ENCODE measurements at places on chromosomes 16 and 17.

DNA sequence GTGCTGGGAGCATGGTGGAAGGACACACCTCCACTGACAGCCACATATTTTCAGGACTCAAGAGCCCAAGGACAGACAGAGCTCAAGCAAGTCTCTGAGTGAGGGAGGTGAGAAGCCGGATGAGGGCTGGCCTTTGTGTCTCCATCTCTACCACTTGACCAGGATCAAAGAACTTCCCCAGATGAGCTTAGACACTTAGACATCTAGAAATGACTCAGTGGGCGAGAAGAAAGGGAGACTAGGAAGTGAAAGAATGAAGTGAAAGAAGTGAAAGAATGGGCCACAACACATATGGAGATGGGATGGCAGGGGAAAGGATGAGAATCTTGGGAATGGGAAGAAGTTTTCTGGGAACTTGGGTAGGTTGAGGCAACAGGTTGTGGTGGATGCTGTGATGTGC, 274.9 kb upstream of the CCL2 start:
- DNase-seq, result no peak

- no peak for DNase-seq
Observed at GRCh38 chr17:50349243-50349600, 3.3 kb downstream of the XYLT2 start.

DNA sequence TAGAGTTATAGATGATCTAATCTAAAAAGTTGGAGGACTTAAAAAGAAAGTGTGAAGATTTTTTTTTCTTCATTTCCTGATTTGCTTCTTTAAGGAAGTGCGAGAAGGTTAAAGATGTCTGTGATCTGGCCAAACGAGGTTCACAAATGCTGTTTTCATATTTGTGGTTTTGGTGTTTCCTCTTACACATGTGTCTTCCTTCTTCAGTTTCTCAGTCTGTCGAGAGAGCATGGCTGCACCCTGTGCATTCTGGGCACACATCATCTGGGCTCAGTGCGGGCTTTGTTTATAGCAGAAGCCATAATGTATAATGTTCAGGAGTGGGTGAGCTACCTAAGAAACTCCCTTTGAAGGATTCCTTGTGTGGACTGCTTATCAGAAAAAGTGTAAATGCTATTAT, 260.4 kb upstream of the TBX2 start:
- peak; percentile 59 for DNase-seq

- no peak for DNase-seq
Observed at GRCh38 chr17:53420035-53420641, 402.6 kb upstream of the KIF2B start.

GRCh38 chr17:38442548-38442947, 14.3 kb downstream of the ARHGAP23 start:
- DNase-seq, result no peak

Data from OCI-LY7 (cell line).